ENCODE measurements at places on chromosomes 1 and 21.

- DNase-seq = no peak
Observed at GRCh38 chr1:79507770-79508169, 501.2 kb upstream of the ADGRL4 start.

DNA sequence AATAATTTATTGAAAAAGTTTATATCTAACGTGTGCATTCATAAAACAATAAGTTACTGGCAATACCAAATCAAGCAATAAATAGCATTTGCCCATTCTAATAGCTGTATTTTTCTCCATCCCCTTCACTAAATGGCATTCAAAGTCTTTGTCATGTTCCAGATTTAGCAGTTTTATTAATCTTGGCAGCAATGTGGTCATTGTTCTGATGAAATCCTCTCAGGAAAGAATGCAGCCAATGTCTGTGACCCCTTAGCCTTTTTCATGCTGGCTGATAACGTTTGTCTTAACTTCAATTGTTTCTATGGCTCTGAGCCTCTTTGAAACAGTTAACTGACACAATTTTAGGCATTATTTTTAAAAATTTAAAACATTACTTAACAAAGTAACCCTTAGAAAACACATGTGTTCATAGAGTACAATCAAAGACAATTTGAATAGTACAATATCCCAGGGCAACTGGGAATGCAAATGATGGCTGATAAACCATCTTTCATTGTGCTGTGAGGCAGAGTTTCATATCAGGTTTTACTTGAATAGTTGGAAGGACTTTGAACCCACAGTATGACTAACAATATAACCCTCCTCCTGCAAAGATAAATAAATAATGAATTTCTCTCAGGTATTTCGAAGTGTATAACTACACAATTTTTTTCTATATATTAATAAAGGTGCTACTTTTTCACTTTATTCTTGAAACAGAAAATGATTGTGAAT lies 217.5 kb downstream of the LRRIQ3 start:
- DNase-seq = no peak

- no peak for DNase-seq
Observed at GRCh38 chr1:187121661-187122060, 292.9 kb downstream of the PLA2G4A start.

GRCh38 chr1:182246783-182247182 lies 144.8 kb downstream of the GLUL start:
- no peak for DNase-seq

DNA sequence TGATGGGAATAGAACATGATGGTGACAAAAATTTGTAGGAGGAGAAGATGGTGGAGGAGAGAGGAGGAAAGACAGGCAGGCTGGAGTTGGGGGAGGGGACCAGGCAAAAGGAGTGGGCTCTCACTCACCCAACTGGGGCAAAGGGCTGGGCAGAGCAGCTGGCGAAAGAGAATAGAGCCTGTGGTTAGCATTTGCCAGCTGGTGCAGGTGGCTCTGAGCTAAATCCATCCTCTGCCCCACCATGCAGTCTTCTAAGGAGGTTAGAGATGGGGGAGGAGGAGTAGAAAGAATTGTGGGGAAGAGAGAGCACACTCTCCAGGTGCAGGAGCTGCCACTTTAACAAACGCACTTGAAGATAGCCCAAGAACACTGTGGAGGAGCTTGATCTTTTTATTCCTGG lies 27.6 kb upstream of the SLAMF1 start:
- no peak for DNase-seq

Measured in cortex of kidney (tissue), 1 donor.